ENCODE measurements at places on chromosomes 7 and 10.

- DNase-seq: no peak
Observed at GRCh38 chr10:49741108-49741995, 20.8 kb downstream of the OGDHL start.

DNA sequence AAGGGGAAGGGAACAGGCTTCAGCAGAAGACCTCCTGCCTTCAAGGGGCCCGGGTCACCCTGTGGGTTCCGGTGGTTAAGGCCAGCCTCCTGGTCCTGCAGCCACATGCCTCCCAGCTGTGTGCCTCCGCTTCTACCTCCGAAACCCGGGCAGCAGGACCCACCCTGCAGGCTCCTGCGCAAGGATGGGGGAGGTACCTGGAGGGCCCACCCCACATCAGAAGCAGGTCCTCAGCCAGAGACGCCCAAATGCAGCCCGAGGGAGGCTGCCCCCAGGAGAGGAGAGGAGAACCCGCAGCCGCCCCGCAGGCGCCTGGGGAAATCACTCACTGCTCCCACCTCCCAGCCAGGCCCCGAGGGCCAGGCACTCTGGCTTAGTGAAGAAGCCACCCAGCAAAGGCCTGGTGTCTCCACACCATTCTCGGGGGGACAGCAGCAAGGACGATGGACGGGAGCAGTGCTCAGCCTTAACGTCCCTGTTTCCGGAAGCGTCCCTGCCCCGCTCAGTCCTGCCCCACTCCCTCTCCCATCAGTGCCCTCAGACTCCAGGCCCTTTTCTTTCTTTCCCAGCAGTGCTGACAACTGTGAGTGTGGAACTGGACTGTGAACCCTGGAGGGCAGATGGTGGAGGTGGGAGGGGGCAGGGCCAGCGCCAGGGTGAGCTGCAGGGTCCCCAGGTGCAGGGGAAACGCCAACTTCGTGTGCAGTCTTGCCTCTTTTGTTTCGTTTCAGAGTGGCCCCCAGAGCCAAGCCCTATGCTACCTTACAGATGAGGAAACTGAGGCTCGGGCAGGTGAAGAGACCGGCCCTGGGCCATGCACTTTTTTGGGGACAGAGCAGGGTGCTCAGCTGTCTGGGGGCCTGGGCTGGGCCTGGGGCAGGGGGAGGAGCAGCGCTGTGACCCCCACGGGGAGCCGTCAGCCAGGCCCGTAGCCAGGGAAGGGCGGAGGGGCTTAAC is 138.0 kb downstream of the FAM53B start:
- no peak for DNase-seq

- DNase-seq: no peak
Observed at GRCh38 chr7:66597461-66597860, 31.2 kb upstream of the KCTD7 start.

- no peak for DNase-seq
Observed at GRCh38 chr7:143980746-143981510, 19.2 kb upstream of the OR6B1 start.

- peak; percentile 74 for DNase-seq
Observed at GRCh38 chr10:110006358-110007160, 1.2 kb upstream of the ADD3 start.

- no peak for DNase-seq
Observed at GRCh38 chr10:17033529-17034260, 95.9 kb downstream of the CUBN start.

GRCh38 chr10:96918214-96919002 is 86.3 kb downstream of the LCOR start:
- DNase-seq: no peak

DNA sequence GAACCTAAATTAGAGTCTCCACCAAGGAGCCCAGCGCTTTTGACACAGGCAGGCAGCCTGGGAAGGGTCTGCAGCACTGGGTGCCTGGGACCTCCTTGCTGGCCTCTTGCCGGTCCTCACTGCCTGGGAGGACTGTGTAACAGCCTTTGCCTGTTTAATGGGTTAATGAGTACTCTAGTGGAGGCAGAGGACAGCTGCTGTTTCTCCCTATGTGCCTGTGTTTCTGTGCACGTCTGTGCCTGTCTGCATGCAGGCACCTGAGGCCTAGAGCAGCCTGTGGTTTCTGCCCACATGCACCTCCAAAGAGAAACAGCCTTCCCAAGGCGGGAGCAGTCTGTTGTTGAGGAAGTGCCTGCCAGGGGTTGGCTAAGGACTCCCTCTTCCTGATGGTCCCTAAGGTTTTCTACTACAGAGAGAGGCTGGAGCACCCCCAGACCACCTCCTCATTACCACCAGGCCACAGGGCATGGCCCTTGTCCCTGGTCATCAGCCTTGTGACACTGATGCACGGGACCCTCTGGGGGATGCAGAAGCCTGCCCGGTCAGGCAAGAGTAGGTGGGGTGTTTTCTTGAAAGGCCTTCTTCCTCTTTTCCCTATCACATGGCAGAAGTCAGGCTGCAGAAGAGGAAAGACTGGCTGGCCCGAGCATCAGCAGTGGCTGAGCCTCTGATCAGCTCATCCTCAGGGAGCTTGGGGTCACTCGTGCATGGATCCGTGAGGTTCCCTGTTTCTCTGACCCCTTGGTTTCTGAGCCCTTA is 14.2 kb downstream of the SLC29A3 start:
- DNase-seq: no peak

DNA sequence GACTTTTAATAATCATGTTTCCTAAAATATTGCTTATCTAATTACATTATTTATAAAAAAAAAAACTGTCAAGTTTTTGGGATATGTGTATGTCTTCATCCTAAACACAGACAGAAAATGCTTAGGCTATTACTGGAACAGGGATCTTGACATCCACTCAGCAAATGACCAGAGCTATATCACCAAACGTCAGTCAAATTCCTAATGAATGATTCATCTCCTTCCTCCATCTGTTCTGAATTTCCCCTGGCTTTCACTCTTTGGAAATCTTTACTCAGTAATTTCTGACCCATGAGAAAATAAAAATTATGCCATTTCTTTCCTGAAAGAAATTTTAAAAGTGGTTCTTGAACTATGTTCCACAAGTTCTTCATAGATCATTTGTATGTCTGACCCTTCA is 552.4 kb upstream of the KCND2 start:
- DNase-seq: no peak

GRCh38 chr7:92508946-92509345 is 19.4 kb downstream of the PEX1 start:
- DNase-seq: no peak

GRCh38 chr10:79437111-79437814 is 8.2 kb downstream of the ZCCHC24 start:
- DNase-seq: no peak

- no peak for DNase-seq
Observed at GRCh38 chr7:2017914-2018568, 214.7 kb downstream of the MAD1L1 start.

DNA sequence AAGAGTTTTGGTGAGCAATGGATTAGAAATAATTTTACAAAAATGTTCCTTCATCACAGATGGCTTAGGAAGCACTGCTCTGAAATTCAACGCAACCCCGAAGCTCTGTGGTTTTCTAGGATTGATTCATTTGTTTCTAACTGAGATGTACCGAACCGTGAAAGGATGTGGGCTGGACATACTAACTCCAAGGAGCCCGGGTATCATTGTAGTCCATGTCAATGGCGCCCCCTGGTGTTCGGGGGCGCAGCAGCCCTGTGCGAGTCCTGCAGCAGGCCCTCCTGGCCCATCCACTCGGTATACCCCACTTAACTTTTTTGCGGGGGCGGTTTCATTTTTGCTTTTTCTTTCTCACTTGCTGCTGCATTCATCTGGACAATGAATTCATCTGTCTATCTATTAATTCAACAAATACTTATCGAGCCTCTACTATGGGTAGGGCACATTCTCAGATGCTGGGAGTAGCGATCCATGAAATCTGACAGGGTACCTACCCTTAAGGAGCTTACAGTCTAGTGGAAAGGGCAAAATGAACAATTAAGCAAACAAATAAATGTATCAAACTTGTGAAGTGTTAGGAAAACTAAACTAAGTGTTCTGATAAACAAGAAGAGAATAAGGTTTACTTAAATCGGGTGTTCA is 25.2 kb upstream of the ITPRID1 start:
- peak; percentile 35 for DNase-seq

DNA sequence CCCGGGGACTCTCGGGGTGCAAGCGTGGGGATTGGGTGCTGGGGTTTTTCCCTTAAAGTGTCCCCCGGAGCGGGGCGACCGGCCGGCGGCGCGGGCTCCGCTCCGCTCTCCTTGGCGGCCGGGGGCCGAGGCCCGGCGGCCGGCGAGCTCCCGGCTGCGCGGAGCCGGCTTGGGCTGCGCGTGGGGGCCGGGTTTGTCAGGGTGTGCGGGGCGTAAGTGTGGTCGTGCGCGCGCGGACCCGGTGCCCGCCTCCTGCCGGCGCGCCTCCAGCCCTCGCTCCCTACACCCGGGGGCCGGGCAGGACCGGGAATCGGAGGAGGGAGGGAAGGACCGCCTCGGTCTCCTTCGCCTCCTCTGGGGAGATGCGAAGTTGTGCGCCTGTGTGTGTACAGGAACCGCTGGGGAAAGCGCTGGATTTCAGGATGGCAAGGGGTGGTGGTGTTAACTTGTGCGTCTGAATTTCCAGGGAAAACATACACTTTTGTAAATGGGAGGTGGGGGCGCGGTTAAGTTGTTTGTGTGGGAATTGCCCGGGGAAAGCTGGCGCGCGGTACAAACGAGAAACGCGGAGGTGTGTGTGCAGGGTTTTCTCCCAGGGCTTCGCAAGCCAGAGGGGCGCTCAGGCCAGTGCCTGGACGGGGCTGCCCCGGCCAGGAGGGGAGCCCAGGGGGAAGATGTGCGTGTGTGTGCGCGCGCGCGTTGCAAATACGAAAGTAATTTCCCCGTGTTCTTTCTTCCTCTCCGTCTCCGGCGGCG is 737 bp downstream of the ZMIZ1 start:
- DNase-seq: peak; percentile 33

- no peak for DNase-seq
Observed at GRCh38 chr7:69105092-69105491, 493.2 kb upstream of the AUTS2 start.

GRCh38 chr10:77635402-77636227 is 2.0 kb downstream of the KCNMA1 start:
- no peak for DNase-seq

DNA sequence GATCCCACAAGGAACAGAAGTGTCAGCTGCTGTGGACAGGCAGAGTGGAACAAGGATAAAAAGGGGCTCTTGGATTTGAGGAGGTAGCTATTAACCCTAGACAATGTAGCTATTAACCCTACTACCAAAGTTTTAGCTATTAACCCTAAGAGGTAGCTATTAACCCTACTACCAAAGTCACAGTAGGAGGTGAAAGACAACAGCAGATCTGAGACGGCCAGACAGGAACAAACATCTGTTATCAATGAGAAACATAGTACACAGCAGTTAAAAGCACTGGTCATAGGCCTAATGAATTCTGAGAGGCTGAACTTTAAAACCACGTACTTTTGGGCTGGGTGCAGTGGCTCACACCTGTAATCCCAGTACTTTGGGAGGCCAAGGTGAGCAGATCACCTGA is 11.9 kb downstream of the ERCC6 start:
- no peak for DNase-seq

DNA sequence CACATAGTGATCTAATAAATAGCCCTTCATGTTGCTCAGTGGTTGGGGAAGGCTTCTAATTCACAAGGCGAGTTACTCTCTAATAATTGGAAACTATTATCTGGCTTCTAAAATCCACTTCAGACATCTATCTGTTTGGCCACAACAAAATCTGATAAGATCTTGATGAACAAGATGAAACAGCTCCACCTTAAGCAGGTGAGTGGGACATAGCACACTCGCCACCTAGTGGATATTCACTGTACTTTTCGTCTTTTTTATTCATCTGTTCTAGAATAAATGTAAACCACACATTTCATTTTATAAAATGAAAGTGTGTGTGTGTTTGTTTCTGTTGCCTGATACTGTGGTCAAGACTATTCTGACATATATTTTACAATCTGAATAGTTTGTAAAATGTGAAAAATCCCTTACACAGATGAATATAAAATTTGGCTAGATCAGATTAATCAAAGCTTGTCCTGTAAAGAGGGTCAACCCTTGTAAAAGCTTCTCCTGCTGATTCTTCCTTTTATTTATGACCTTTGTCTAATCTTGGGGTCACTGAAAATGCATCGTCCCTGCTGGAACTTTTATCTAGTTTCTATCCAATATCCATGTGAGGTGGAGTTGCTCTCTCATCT is 26.5 kb upstream of the CNTNAP2 start:
- DNase-seq: no peak

DNA sequence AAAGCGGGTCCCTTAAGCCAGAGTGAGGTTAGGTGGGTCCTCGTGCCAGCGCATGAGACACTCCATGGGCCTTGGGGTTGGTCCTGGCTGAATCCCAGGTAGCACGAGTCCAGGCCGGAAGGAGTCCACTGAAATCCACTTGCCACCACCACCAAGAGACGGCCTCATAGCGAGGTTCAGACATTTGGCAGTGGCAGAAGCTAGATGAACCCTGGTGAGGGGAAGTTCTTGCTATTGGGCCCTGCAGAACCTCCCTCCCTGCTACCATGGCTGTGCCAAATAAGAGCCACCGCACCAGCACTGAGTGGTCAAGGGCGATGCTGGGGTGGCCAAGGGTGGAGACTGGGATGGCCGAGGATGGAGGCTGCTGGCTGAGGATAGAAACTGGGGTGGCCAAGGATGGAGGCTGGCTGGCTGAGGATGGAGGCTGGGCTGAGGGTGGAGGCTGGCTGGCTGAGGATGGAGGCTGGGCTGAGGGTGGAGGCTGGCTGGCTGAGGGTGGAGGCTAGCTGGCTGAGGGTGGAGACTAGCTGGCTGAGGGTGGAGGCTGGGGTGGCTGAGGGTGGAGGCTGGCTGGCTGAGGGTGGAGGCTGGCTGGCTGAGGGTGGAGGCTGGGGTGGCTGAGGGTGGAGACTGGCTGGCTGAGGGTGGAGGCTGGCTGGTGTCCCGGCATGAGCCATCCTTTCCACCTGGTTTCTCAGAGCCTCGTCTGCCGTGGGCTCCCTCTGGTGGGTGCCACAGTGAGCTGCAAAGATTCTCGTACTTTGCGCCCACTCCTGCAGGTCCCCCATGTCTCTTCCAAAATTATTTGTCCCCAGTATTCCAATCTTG is 88.2 kb downstream of the ELFN1 start:
- no peak for DNase-seq

GRCh38 chr7:12731214-12731656 is 43.8 kb downstream of the ARL4A start:
- DNase-seq: no peak

DNA sequence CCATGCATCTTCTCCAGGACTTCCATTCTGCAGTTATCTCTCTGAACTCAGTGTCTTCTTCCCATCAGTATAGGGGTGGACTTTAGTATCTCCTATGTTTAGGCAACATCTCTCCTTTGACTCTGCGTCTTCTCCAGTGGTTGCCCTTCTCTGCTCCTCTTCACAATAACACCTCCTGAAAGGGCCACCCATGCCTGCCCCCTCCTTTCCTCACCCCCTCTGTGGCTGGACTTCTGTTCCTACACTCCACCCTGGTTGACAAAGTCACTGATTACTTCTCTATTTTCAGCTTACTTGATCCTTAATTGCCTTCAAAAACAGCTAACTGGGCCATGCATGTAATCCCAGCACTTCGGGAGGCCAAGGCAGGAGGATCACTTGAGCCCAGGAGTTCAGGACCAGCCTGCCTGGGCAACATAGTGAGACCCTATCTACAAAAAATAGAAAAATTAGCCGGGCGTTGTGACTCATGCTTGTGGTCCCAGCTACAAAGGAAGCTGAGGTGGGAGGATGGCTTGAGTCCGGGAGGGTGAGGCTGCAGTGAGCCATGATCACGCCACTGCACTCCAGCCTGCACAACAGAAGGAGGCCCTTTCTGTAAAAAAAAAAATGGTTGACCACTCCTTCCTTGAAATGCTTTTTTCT is 13.7 kb downstream of the SRGN start:
- no peak for DNase-seq
